Bladder microvascular endothelial cell (primary cell): ENCODE measurements at places on chromosomes 16 and 17. TPM values are rescaled to one million over a fixed set of nuclear protein-coding genes. Genes with fewer than 3 reads are reported as not detected.

Gene MT1H
- not detected in 2 replicates for total RNA-seq

Gene HSD3B7
- 17.3 and 22.2 TPM in 2 replicates for total RNA-seq

Gene WNT3
- total RNA-seq: 0.97 and 1.1 TPM in 2 replicates

Gene CUEDC1
- total RNA-seq: 5.7 and 6.4 TPM in 2 replicates

Gene KRTAP4-11
- total RNA-seq: not detected in 2 replicates

Gene PRSS22
- not detected in 2 replicates for total RNA-seq

Gene NOG
- 1.6 TPM in 2 replicates for total RNA-seq

Gene EVPLL
- total RNA-seq: not detected in 2 replicates

Gene TNFRSF13B
- not detected in 2 replicates for total RNA-seq

Gene GRAP
- 47.9 and 63.0 TPM in 2 replicates for total RNA-seq

Gene OR1F1
- total RNA-seq: not detected in 2 replicates

Gene RRAD
- total RNA-seq: 1.1 and 2.1 TPM in 2 replicates

Gene LDHD
- total RNA-seq: 0.94 and 0.97 TPM in 2 replicates

Gene NHLRC4
- 0.88 and 1.3 TPM in 2 replicates for total RNA-seq

Gene SNX20
- total RNA-seq: 0.25 TPM in 1 of 2 replicates, not detected in the other

Gene PPY
- total RNA-seq: not detected in 2 replicates

Gene TMC5
- total RNA-seq: not detected in 2 replicates

Gene TBC1D28
- 0.19 TPM in 1 of 2 replicates, not detected in the other for total RNA-seq

Gene KIF2B
- total RNA-seq: not detected in 2 replicates

Gene HCRT
- not detected in 2 replicates for total RNA-seq

Gene KREMEN2
- not detected in 2 replicates for total RNA-seq

Gene KRTAP9-3
- not detected in 2 replicates for total RNA-seq

Gene KRTAP4-1
- not detected in 2 replicates for total RNA-seq

Gene CEP295NL
- 1.3 and 6.4 TPM in 2 replicates for total RNA-seq

Gene KCNH4
- under 0.01 and 0.19 TPM in 2 replicates for total RNA-seq

Gene CA4
- 0.65 and 1.0 TPM in 2 replicates for total RNA-seq

Gene B3GNT9
- 1.3 and 4.0 TPM in 2 replicates for total RNA-seq

Gene MRPS23
- 19.9 and 29.4 TPM in 2 replicates for total RNA-seq

Gene ZNF75A
- total RNA-seq: 13.4 and 23.4 TPM in 2 replicates

Gene TBC1D26
- total RNA-seq: 0.38 TPM in 1 of 2 replicates, not detected in the other

Gene FBXW10B
- 0.32 and 3.2 TPM in 2 replicates for total RNA-seq

Gene LPO
- not detected in 2 replicates for total RNA-seq

Gene CES1
- total RNA-seq: 0.16 TPM in 1 of 2 replicates, not detected in the other

Gene ZNF423
- total RNA-seq: 2.8 and 12.1 TPM in 2 replicates

Gene APOH
- not detected in 2 replicates for total RNA-seq

Gene CES5A
- not detected in 2 replicates for total RNA-seq

Gene MYH1
- not detected in 2 replicates for total RNA-seq

Gene CASKIN1
- 0.50 TPM in 1 of 2 replicates, not detected in the other for total RNA-seq

Gene SDR42E1
- total RNA-seq: 4.4 and 9.2 TPM in 2 replicates

Gene AOC3
- total RNA-seq: 0.31 and 0.32 TPM in 2 replicates

Gene SLC5A11
- not detected in 2 replicates for total RNA-seq

Gene BIRC5
- total RNA-seq: 36.3 and 92.9 TPM in 2 replicates
